GM06990 (cell line): ENCODE measurements at places on chromosomes 5 and 9.

DNA sequence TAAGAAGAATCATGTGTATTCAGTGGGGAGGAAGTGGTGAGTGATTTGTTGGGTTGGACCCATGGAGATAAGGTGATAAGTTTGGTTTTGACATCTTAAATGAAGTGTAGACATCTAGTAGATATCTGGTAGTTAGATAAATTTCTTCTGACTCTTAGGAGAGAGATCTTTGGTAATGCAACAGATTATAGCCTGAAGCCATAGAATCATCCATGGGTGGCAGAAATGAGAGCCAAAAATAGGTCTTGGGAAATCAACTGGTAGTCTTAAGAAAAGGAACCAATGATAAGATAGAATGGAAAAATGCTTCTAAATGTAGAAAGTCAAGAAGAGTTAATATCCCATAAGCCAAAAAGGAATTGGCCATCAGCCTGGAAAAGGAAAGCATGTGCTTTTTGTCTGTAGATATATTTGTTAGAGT, 532.7 kb upstream of the GRAMD2B start:
- no peak for DNase-seq

GRCh38 chr9:4640027-4640426, 22.1 kb upstream of the PLPP6 start:
- DNase-seq = no peak

- no peak for DNase-seq
These were observed 213.4 kb downstream of the AUH start for GRCh38 chr9:91148306-91148705.

DNA sequence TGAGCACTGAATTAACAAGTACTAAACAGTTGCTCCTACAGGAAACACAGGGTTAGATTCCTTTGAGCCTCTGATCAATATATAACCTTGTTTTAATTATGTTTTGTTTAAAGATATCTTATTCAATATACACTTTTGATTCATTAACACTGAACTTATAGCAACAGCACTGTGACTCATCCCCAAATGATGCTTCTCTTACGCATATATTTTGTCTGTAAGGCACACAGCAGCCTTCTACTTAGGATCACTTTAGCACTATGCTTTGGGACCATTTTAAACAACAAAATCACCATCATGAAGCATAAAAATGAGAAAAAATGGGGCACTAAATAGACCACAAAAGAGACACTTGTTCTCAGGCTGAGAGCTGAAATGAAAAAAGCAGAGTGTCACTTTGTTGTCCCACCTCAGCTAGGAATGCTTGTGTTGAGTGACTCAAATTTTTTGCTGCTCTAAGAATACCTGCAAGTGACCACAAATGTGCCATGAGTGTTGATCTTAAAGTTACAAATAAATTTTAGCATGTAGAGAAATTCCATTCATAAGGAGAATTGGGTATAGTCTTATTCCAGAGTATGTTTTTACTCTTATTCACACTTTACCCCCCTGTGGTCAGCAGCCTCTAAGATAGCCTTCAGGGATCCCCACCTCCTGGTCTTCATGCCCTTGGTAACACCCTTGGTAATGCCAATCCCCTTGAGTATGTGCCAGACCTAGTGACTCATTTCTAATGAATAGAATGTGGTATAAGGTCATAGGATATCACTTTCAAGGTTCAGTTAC, 252.7 kb upstream of the IL12B start:
- no peak for DNase-seq

DNA sequence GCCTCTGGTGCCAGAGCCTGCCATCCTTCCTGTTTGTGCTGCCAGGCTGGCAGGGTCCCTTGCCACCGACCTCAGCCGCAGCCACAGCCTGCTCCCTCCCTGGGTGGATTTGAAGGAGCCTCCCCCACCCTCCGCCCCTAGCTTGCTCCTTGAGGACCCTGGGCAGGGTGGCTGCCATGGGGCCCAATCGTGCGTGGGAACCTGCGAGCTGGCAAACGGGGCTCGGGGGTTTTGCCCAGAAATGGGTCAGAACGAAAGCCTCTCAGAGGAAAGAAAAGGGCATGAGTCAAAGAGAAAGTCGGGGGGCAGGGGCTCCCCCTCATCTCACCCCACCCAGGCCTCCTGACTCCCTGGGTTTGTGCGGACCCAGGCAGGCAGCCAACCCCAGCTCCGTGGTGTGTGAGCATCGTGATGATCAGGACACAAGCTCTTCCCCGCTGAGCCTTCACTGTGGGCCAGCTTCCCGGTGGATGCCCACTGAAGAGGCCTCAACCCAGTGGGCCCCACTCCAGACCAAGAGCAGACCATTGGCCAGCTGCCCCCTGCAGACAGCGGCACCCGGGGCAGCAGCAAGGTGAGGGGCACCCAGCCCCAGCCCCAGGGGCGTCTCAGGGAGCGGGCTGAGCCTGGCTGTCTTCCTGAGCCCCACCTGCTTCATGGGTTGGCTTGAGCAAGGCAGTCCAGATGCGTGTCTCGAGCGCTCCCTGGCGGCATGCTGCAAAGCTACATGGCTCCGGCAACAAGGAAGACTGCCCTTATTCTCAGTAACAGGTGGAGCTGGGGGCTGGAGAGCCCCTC, 3.0 kb upstream of the FUT7 start:
- peak; percentile 85 for DNase-seq

- DNase-seq = no peak
These were observed 63.7 kb upstream of the PRR16 start for GRCh38 chr5:120400356-120400755.

DNA sequence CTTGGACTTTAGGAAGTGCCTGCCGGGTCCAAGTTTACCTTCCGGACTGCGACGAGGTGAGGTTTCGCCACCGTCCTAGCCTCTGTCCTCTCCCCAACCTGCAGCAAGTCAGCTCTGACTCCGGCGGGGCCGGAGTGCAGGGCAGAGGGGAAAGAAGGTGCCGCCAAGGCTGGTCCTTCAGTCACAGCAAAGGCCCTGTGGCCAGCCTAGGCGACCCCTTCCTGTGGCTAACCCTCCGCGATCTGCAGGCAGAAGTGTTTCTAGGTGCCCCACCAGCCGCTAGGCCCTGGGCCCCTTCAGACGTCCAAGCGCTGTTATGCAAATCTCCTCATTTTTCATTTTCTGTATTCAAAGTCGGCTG, 11.1 kb upstream of the NKX2-5 start:
- no peak for DNase-seq

GRCh38 chr5:76367623-76368371, 35.3 kb upstream of the IQGAP2 start:
- DNase-seq = peak; percentile 20

- DNase-seq = no peak
These were observed 578.6 kb downstream of the RAB3C start for GRCh38 chr5:59161221-59162105.

DNA sequence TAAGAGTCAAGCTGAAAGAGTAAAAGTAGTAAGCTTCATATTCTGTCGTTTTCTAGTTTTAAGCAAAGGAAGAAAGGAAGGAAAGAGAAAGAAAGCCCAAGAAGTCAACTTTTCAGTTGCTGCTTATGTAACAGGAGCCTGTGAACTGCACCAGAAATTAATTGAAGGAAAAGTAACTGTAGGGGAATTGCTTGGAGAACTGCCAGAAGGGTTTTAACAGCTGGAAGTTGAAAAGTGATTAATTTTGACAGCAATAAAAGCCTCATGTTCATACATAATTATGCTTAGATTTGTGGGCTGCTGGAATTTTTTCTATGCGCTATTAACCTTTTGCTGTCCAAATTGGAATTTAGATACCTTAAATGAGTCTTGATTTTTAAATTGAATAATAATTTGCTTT, 255.7 kb downstream of the ENC1 start:
- no peak for DNase-seq

- no peak for DNase-seq
These were observed 4.3 kb downstream of the SMIM33 start for GRCh38 chr5:139474890-139475791.

- DNase-seq = no peak
These were observed 11.0 kb downstream of the RFX3 start for GRCh38 chr9:3514786-3515185.

DNA sequence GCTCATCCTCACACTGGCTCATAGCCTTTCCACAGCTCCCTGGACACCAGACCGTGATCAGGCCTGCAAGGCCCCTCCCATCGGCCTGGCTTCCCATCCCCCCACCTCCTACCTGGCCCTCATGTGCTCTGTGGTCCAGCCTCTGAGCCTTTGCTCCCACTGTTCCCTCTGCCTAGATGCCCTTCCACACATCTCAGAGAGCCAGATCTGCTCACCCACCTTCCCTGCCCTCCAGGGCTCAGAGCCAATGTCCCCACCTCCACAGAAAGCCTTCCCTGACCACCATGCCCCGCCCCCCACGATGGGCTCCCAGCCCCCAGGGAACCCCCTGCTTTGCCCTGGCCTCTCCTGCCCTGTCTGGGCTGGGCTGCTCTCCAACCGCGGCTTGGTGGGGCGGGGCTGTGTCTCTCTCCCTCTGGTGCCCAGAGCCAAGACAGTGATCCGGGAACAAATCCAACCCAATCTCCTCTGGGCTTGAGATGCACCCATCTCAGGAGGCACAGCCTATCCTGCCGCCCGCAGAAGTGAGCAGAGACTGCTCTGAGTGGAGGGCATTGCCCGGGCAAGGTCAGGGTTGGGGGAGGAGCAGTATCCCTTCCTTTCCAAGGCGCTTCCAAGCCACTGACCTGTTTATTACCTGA, 1.6 kb downstream of the NINJ1 start:
- no peak for DNase-seq

DNA sequence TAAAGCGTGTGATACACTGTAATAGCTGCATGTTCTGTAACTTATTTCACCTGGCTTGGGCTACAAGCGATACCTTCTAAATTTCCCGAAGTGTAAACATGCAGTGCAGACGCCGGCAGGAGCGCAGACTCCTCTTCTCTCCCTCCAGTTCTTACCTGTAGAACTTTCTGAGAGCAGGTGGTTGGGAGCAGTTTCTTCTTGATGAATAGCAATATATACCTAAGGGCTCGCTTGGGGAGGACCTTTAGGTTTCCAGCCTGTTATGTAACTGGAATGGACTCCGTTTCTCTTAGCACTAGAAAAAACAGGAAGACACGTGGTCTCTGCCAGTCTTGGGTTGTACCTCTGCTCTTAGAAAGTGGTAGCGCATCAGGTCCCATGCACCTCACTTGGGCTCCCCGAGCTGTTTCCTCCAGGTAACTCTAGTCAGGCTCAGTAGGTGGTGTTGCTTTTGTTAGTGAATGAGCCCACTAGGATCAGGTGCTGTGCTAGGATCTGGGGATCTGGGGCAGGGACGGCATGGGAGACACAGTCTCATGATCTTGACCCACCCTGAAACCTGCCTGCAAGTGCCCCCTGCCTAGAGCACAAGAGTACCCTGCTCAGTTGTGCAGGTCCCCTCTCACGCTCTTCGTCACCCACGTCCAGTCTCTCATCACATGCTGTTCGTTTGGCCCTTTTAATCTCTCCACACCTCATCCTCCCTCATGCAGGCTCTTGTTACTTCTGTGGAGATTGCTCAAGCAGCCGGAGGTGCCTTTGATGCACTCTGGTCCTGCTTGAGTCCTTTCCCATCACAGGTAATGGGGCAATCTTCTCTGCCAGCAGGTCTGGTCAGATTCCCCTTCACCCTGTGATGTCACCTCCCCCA, 2.8 kb downstream of the TENT4A start:
- no peak for DNase-seq

GRCh38 chr5:64958757-64959391, 190.1 kb downstream of the CWC27 start:
- peak; percentile 21 for DNase-seq

- DNase-seq = no peak
These were observed 5.4 kb downstream of the ZFR start for GRCh38 chr5:32439086-32439642.

GRCh38 chr9:112299514-112299913, 33.9 kb downstream of the PTBP3 start:
- no peak for DNase-seq

- no peak for DNase-seq
These were observed 128.5 kb upstream of the FAM174A start for GRCh38 chr5:100406640-100407039.

DNA sequence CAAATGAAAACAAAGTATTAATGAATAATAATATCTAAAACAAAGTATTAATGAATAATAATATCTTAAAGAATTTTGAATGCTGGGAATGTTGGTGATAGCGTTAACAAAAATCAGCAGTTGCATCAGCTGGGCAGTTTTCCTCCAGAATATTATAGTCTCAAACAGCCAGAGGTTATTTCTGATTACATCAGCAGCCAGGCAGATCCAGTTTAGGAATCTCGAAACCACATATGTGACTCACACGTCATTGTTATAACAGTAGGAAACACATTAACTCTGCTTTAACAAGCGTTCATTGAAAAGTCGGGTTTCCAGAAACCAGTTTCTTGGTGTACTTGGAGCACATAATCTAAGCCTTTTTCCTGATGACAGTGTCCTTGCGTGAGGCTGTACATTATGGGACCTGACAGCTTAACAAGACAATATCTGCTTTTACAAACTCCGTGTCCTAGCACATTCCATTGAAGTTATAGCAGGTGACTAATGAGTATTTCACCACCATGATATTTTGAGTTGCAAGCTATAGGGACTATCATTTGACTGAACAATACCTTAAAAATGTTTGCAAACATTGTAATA, 559.5 kb upstream of the KLF4 start:
- no peak for DNase-seq

DNA sequence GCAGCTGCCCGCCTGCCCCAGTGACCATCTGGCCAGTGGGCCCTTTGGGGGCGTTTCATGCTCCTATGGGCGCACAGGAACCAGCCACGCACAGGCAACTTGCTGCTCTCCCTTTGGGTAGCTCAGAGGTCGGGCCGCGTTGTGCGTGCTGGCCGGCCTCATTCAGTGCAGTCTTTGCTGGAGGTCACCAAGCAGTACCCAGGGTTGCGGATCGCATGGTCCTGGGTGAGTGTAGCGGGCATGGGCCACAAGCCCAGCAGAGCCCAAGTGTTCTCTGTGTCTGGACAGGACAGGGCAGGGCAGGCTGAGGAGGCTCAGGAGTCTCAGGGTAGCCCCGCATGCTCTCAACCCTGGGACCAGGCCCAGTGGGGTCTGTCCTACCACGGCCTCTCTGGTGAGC, 9.9 kb upstream of the MRNIP start:
- no peak for DNase-seq

DNA sequence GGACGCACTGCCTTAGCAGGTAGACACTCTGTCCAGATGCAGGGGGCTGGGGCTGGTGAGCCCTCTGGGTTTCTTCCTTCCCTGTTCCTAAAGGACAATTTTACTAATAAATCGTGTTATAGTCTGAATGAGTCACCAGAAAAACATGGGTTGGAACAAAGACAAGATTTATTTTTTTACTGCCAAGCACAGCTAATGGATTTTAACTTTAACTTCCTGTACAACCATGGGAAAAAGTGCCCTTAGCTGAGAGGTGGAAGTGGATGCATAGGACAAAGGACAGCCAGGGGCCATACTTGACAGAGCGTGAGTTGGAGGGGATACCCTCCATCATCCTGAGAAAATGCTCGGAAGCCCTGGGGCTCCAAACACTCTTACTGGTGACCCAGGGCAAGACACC, 300.7 kb downstream of the MSX2 start:
- DNase-seq = no peak

GRCh38 chr9:82254646-82255367, 266.2 kb downstream of the SPATA31D1 start:
- DNase-seq = peak; percentile 13

DNA sequence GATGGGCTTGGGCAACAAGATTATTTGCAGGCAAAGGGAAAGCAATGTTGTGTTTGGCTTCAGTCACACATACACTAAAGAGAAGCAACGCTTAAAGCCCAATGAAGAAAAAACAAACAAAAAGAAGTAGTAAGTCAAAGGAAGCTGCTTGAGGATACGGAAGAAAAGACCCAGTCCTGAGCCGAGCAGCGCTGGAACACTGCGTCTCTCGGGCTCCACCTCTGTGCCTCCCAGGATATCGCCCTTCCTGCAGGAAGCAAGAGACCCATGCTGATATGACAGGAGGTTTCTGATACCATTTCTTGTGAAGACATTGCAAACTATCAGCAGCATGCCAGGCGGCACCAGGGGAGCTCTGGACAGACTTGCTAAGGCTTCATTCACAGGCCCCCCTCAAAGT, 9.9 kb downstream of the GNAQ start:
- no peak for DNase-seq
